Common myeloid progenitor, CD34-positive (primary cell): ENCODE measurements at places on chromosomes 13 and 19.

DNA sequence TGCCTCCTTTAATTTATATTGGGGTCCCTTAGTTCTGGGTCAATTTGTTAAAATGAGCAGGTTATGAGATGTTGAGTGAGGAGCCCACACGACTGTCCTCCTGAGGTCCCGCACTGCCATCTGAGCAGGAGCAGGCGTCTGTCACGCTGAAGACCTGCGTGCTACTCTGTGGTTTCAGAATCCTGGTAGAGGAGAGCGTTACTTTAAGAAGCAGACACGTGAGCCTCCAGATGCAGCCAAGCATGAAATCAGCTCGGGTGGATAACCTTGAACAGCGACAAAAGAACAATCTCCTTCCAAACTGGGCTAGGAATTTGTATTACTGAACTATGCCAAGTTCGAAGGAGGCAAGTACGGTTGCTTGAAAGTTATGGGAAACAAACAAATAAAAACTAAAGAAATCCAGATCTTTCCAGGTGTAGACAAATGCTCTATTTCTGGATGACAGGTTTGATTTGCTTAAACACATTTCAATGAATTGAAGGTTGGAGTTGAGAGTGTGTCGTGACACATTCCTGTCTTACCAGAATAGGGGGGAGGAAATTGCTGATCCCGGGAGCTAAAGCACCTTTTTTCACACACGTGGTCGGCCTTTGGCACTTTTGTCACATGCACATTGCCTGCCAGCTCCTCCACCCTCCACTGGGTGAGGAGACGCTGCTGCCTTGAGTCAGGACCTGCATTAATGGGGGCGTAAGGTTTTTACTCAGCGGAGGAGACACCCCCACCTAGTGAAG lies 945.5 kb upstream of the SLC10A2 start:
- DNase-seq, result no peak

DNA sequence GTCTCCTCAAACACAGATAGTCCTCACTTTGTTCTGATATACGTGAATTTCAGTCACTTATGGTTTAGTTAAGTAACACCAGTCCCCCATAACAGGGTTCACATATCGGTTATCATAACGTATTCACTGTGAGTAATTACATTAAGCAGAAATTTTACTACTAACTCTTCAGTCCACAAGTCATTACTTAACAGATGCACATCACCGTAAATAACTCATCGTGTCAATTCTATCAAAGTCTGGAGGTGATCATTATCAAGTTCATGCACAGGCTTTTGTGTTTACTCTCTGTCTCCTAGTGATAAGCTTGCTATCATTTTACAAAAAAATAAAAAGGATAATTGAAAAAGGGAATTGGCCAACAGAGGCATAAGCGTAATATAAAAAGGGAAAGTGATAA lies 287.4 kb upstream of the ATXN8OS start:
- no peak for DNase-seq

DNA sequence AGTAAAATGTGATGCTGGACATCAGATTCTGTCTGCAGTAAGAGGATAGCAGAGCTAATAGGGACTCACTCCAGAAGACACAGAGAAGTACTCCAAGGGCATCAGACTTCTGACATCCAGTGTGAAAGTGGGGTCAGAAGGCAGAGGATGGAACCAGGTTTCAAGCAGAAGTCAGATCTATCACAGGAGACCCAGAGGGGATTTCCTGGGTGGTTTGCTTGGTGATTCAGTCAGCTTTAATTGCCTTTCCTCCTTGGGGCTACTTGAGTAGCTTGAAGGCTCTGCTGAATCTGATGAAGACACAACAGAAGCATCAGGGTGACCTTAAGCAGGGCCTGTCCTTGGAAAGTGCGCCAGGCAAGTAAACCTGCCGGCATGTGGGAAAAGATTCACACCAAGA lies 300.6 kb downstream of the COG6 start:
- no peak for DNase-seq

DNA sequence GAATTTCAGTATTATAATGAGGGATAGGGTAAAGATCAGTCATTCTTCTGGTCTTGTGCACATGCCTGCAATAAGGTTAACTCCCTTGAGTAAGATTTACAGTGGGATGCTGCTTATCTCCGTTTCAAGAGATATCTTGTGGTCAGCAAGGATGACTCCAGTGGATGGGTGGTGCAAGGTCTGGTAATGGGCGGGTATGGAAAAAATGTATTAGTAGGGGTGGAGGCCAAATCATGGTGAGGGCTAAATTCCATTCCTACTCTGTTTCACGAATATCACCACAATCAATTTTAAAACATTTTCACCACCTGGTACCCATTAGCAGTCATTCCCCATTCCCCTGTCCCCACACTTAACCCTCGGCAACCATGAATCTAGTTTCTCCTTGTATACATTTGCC lies 40.6 kb downstream of the CCDC122 start:
- DNase-seq, result no peak

- DNase-seq, result no peak
These were observed 35.2 kb downstream of the CACNG6 start for GRCh38 chr19:54026656-54027055.

DNA sequence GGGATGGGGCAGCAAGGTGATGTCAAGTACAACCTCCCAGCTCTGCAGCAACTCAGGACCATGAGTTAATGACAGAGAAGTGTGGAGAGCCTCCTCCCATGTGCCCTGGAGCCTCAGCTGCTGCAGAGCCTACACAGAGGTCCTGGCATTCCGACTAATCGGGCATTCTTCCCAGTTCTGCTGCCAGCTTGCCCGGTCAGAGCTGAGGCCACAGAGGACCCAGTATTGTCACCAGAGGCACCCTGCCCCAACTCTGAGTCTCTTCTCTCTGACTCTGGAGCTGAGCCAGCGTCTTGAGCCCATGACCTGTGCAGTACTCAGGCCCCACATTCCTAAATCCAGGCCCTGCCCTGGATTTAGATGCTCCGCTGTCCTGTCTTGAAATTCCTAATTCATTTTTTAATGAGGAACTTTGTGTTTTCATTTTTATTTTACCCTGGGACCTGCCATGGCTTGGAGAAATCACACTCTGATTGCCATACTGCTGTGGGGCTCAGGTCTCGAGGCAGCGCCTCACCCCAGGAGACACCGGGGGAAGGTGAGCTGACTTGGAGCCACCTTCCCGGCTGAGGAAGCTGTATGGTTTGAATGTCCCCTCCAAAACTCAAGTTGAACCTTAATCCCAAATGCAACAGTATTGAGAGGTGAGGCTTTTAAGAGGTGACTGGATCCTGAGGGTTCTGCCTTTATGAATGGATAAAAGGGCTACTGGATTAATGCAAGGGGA lies 144.9 kb upstream of the ZNF507 start:
- DNase-seq, result no peak

GRCh38 chr13:38990693-38991092 lies at the start of gene STOML3:
STOML3 (minus strand) TSS chr13:38990831; CDS start chr13:38990721, 110 bp downstream.
- peak; percentile 48 for DNase-seq

DNA sequence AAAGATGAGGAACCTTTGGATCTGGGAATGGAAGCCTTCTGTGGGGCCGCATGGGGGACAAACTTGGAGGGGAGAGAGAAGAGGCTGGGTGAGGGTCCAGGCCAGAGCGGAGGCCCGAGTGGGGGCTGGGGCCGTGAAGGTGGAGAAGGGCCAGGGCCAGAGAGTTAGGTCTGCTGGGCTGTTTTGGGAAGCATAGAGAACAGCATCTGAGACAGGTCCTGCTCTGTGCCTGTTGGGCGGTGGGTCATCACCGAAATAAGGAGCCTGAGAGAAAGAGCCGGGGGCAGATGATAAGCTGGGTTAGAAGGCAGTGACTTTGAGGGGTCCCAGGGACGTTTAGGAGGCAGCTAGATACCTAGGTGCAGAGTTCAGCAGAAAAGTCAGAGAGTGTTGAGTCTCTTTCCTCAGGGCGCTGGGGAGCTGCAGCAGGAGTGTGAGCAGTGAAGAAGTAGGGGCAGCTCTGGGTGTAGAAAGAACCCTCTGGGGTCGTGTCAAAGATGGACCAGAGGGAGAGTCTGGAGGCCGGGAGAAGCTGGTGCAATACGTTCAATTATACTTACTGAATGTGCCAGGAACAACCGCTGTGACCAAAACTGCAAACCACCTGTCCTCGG lies 2.7 kb downstream of the SPACA6 start:
- no peak for DNase-seq

- DNase-seq, result no peak
These were observed 81.2 kb upstream of the KCTD15 start for GRCh38 chr19:33715462-33715861.
